RCC 7860 (cell line): ENCODE measurements at places on chromosomes 4 and X.
A peak's percentile ranks its signal among the peaks of the same experiment; 100 is the strongest.

- peak; percentile 71 for DNase-seq
Observed at GRCh38 chr4:7630568-7631287, 196.0 kb upstream of the PSAPL1 start.

- DNase-seq, result no peak
Observed at GRCh38 chrX:101037231-101037630, 14.7 kb downstream of the TRMT2B start.

DNA sequence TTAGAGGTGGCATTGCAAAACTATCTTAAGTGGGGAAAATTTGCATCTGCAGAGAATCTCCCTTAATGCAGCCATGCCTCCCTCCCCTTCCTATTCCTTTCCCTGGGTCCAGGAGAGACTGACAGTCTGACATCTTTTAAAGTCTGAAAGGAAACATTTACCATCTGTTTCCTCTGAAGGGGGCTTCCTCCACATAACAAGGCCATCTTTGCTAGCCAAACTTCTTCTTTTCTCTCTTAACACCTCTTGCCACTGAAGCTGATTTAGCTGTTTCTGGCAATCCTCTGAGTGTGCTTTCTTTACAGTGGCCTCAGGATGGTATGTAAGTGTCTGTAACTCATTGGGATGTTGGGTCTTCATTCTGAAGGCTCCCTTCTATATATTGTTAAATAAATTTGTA, 34.6 kb upstream of the AADAT start:
- no peak for DNase-seq

DNA sequence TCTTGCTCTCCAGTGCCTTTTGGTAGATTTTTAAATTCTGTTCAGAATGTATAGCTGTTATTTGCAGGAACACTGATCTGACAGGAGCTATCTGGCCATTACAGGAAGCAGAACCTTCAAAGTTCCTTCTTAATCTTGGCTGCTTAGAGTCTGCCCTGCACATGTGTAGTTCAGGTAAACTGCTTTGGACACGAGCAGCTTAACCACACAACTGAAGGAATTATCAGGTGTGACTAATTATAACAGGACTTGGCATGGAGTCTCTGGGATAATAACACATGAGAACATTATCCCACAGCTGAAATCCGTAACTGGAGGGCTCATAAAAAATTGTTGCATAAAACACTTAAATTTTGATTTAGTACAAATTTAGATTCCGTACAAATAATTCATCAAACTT, 11.6 kb upstream of the ING2 start:
- no peak for DNase-seq

DNA sequence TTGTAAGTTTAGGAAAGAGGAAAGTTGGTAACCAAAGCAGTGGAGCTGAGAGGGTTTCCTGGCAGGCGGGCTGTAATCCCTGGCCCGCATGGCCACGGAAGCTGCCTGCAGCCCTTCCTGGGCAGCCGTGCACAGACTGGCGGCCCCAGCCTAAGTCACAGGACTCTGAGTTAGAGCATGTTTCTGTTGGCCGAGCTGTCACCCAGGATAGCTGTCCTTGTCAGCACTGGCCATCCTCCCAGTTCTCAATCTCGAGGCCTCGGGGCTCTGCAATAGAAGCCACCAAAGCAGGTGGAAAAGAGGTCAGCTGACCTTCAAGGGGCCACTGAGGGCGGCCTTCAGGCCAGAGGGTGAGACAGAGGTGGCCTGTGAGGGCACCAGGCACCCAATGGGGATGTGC, 20.5 kb downstream of the PNMA6E start:
- no peak for DNase-seq

- no peak for DNase-seq
Observed at GRCh38 chr4:1572964-1573720, 111.0 kb downstream of the FAM53A start.

DNA sequence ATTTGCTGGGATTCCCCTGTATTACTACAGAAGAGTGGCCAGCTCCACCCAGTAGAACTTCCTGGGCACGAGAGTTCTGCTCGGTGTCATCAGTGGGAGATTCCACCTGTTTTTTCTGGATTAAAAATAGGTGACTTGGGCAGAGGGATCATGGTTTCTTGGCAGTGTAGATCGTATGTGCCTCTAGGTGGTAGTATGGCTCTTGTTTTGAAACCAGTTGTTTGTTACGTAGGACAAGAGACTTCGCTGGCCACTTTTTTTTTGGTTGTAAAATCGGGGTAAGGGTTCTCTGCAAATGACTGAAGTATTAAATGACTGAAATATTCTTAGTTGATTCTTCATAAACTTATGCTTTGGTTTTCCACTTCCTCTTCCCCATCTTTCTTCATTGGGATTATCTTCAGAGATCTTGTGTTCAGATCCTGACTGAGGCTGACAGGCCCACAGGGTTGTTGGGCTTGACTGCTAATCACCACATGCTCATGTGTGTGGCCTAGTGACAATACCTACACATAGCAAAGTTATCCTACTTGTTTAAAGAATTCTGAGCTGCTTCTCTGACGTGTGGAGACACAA, 43.8 kb upstream of the WDR1 start:
- no peak for DNase-seq

GRCh38 chr4:153521999-153522801, 56.0 kb downstream of the TMEM131L start:
- no peak for DNase-seq

- DNase-seq, result no peak
Observed at GRCh38 chr4:94244829-94245185, 37.1 kb downstream of the SMARCAD1 start.

GRCh38 chr4:25788703-25789238, 74.0 kb downstream of the SEL1L3 start:
- no peak for DNase-seq

GRCh38 chrX:20594985-20595384, 328.3 kb upstream of the RPS6KA3 start:
- DNase-seq, result peak; percentile 5

- DNase-seq, result no peak
Observed at GRCh38 chrX:32572644-32573043, 638.7 kb downstream of the DMD start.

- DNase-seq, result peak; percentile 31
Observed at GRCh38 chr4:31362756-31363155, 642.6 kb downstream of the PCDH7 start.

GRCh38 chr4:5423670-5424069, 284.7 kb downstream of the EVC2 start:
- DNase-seq, result no peak

DNA sequence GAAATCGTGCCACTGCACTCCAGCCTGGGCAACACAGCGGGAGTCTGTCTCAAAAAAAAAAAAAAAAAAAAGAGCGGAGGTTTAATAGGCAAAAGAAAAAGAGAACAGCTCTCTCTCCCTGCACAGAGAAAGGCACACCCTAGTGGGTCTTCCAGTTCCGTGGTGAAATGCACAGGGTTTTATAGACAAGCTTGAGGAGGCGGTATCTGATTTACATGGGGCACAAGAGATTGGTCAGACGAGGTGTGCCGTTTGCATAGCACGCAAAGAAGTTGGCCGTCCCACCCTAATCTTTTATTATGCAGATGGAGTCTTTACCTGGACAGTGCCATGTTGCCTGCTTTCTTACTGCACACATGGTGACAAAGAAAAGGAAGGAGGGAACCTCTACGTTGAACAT, 33.5 kb upstream of the REST start:
- DNase-seq, result no peak

DNA sequence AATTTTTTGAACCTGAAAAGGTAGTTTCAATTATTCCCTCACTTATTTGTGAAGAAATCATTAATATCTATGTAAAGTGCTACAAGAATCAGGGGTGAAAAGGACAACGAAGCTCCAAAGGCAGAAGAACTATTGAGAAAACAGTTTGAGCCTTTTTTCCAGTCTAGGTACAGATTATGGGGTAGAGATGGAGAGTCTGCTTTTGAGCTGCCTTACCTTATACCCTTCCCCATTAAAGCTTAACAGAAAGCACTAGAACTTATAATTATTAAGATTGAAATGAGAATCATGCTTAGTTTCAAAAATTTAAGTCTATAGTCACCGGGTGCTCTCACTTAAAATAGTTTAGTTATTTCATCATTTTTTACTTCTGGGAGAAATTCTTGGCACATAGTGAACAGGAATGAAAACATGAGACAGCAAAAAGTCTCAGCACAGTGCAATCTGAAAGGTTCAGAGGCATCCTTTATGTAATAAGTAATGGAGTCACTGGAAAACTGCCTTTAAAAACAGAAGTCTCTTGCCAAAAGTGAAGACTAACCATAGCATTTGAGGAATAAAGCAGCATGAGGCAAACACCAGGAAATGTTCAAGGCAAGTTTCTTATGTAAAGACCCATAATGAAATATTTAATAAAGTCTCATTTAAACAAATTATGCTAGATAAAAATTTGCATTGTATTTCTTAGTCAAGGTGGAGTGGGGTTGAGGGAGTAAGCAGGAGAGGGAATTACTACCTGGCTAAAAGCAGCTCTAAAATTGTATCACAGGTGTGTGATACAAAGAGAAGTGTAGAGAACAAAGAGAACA, 5.1 kb upstream of the DCLK2 start:
- DNase-seq, result no peak

DNA sequence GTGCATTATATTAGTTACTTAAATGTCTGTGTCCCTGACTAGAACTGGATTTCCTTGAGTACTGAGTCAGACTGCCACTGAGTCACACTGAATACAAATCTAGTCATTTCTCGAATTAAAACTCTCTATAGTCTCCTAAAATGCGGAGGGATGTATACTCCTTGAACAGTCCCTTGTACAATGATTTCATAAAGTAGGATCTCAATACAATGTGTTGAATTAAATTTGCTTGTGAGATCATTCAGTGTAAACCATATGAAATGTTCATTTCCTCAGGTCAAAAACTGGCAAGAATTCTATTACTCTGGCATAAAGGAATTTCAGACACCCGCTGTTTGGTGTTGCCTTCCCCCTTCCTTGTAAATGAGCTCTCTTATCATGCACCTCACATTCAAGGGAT, 17.5 kb upstream of the FAM241A start:
- peak; percentile 28 for DNase-seq
